Daoy (cell line): ENCODE measurements at places on chromosomes 4 and X. TPM values are rescaled to one million over a fixed set of nuclear protein-coding genes. Genes with fewer than 3 reads are reported as not detected.

DNA sequence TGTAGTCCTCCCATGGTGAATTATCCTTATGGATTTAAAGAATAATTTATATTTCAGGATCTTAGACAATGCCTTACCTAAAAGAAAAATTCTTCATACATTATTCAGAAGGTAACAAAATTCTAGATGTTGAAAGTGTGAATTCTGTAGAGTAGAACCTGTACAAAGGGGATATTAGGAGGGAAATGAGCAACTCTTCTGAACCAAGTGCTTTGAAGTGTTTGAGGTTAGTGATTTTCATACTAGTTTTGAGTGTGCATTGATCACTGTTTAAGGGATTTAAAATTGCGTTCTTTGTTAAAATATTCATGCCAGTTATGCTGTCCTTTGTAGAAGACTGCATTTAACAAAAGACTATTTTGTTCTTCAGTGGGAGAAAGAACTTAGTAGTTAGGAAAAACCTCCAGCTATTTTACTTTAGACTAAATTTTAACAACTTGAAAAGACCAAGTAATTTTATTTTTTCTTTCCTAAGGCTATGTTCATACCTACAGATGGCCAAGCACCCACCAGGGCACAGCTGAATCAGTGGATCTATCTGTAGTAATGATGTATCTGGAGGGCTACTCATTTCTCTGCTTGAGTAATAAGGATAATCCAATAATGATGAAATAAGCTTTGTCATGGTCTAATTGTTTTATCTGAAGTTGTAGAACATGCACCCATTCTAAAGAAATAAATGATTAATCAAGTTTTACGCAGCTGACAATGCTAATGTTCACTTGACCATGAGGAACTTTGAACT lies 134.3 kb upstream of the RPS6KA6 start:
- DNase-seq: no peak

DNA sequence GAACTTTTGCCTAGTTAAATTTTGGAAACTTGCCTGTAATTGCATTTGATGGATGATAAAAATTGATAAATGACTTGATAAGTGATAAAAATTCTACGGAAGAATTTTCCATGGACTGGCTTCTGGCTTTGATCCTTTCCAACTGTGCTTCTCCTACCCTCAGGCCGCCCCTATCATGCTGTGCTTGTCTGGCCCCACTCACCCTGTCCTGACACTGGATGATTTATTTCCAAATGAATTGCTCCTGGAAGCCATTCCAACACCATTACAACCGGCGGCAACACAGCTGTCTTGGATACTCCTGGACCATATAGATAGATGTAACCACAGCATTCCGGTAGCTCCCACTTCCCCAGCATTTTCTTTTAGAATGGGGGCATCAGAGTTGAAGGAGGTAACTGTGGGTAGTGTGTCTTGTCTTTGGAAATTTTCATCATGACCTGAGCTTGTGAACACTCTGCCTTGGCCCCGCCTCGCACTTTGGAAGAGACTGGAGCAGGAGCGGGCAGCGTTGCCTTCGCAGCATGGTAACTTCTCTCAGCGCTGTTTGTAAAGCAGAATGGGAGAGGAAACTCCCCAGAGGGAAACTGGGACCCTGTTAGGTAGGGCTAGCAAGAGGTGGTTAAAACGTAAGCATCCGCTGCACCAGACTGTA lies 77.4 kb downstream of the TBL1X start:
- no peak for DNase-seq

- DNase-seq: no peak
Measured at GRCh38 chr4:170949084-170949483, 859.3 kb upstream of the AADAT start.

- no peak for DNase-seq
Measured at GRCh38 chr4:143184217-143184502, 557 bp upstream of the USP38 start.

GRCh38 chr4:48604527-48604926 lies 114.5 kb downstream of the ZAR1 start:
- DNase-seq: no peak

DNA sequence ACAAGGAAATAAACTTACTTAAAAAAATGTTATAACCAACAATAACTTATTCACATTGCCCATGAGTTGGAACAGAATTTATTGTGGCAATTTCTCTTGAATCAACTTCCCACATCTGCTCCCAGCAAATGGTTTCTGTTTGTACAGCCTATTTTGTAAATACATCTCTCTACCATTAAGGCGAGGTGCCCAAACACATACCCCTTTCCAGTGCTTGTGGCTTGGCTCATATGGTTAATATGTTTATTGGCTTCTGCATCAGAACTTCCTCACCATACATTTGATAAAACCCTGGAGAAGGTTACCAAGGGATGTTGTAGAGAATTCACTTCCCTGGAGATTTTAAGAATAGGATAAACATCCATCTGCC lies 207.1 kb downstream of the SOWAHB start:
- no peak for DNase-seq

DNA sequence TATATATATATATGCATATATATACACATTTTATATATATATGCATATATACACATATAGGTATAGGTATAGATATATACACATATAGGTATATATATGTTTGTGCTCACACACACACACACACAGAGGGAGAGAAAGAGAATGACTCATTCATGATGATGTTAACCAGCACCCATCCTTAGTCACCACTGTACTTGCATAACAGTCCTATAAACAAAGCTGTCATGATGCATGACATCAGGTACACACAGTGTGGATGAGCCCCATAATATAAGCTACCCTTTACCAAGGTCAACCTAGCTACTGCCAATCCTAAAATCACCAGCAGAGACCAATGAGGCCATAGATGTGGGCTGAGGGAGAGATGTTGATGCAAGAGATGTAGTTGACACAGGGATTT lies 1408.0 kb downstream of the RAPGEF2 start:
- DNase-seq: peak; percentile 9

DNA sequence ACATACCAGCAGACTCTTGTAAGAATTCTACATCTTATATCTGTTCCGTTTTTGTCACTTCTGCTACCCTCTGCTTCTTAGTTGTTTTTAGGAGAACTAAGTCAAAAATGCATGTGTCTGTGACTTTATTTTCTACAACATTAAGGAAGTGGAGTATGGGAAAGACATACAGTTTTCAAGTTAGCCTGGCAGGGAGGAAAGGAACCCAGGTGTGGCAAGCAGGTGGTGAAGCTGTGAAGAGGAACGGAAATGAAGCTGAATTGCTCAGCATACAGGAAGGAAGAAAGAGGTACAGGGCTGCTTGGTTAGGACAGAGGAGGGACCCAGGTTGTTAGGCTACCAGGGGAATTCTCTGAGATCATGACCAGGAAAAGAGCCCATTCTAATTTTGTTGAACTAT lies 9.4 kb downstream of the GPRIN3 start:
- no peak for DNase-seq

DNA sequence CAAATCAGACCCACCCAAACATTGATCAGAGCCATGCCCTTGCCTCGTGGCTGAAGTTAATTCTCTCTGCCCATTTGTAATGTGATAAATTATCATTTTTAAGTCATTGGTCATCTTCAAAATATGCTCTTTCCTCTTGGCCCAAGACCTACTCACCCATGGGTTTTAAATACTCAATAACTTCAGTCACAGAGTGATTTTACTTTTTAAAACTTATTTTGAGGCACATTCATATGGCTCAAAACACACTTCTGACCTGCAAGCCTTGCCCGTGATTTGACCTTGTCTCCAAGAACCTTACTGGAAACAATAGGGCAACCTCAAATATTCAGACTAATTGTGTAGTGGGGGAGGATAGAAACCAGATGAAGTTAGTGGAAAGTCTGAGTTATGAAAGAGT lies 176.2 kb upstream of the LNX1 start:
- no peak for DNase-seq

- no peak for DNase-seq
Measured at GRCh38 chr4:81796790-81797528, 325.3 kb upstream of the RASGEF1B start.

GRCh38 chr4:173333658-173334084 lies 487 bp downstream of the HMGB2 start:
- DNase-seq: peak; percentile 22

DNA sequence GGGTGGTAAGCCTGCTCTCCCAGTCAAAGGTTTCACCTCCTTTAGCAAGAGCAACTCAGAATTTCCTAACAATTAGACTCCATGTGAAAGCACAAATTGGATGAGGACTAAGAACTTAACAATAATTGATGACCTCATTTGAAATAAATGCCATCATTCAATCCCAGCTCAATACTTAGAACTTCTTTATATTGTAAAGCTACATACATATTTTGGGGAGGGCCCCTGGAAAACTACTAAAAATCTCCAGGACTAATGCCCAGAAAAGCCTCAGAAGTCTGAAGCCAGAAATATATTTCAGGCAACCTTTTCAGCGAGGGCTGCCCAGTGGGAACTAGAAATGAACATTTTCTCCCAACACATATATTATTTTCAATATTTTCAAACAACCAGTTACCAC lies 38.1 kb downstream of the AMOT start:
- no peak for DNase-seq

- no peak for DNase-seq
Measured at GRCh38 chr4:153927451-153927850, 138.6 kb upstream of the SFRP2 start.

- no peak for DNase-seq
Measured at GRCh38 chrX:118152721-118153120, 36.1 kb upstream of the KLHL13 start.

DNA sequence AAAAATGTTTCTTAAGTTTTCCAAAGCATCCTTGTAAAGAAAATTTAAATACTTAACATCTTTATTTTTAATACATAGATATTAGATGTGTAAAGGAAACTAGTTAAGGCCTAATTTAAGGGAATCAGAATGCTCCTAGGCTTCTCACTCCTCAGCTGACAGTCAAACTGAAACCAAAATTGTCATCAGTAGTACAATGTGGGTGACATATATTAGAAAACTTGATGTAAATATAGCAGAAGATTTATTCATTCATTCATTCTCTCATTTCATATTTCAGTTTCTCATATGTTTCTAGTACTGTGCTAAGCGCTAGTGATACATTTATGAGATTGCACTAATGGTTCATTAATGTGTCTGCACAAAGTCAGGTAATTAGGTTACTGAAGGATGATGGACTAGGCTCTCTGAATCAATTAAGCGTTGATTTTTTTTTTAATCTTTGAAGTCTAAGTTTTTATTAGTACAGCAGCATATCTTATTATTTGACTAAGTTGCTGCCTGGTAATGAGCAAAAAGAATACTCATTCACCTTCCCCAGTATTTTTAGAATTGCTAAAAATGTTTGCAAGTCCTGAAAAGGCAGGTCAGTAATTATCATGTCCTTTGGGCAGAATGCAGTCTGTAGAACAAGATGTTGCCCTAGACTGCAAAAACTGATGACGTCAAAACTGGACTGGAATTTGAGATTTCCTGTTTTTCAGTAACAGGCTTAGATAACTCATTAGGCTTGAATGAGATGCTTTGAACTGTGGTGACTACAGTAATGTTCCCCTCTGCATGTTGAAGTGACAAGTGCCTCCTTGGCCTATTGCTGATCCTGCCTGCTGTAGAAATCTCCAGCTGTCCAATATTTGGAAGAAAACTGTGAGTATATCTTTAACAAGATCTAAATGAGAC lies 128.7 kb downstream of the ARHGAP24 start:
- no peak for DNase-seq

DNA sequence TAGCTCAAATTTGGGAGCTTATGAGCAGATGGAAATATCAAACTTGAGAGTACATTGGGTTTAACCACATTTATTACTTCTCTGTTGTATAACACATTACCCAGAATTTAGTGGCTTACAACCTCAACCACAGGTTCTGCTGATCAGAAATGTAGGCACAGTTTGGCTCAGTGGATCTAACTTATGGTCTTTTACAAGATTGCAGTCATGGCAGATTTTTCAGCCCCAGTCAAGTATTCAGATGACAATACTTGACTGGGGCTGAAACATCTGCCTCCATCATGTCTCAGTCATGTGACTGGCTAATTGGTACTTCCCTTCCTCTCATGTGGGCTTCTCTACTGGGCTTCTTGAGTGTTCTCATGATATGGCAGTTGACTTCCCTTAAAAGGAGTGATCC lies 44.0 kb upstream of the ADAD1 start:
- DNase-seq: no peak

GRCh38 chrX:101642093-101642492 lies 17.6 kb downstream of the ARMCX2 start:
- no peak for DNase-seq

DNA sequence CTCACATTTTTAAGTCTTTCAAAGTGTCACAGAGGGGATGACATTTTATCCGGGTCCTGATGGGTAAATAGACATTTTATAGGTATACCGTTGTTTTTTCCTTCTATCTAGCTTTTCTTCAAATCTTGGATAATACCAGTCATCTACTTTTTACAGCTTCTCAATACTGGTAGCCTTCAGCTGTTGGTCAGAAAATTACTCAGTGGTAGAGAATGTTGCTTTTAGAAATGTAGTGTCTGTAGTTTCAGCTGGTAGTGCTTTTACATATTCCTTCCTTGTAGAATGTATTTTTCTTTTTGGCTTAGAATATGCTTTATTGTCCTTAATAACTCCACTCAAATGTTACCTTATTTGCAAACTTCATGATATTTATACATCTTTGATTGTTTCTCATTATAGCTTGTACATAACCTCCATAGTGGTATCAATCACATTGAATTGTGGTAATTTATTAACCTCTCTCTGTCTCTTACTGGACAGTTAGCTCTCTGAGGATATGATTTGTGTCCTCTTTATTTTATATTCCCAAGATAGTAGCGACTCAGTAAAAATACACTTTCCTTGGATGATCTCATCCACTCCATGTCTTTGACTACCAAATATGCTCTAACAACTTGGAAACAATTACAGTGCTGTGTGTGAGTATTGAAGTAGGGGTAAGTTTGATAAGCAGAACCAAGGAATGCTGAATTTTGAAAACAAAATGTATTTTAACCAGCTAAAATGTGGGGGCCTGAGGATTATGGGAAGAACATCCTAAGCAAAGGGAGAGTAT lies 53.8 kb downstream of the RAP1GDS1 start:
- no peak for DNase-seq

- no peak for DNase-seq
Measured at GRCh38 chr4:7608046-7608445, 173.3 kb upstream of the PSAPL1 start.

- DNase-seq: no peak
Measured at GRCh38 chr4:139227729-139228404, 50.8 kb upstream of the ELF2 start.

- no peak for DNase-seq
Measured at GRCh38 chr4:188989371-188989770, 850.1 kb downstream of the TRIML1 start.

The GPR82 gene
- total RNA-seq: not detected in 2 replicates

The TCEAL7 gene
- total RNA-seq: 0.91 and 6.5 TPM in 2 replicates

The IL1RAPL2 gene
- total RNA-seq: not detected in 2 replicates

The PCYT1B gene
- 6.4 and 10.3 TPM in 2 replicates for total RNA-seq

The SLC9B1 gene
- not detected in 2 replicates for total RNA-seq

The PDE6B gene
- 0.51 and 4.2 TPM in 2 replicates for total RNA-seq

The ARX gene
- total RNA-seq: not detected in 2 replicates

The PPM1K gene
- 3.4 and 12.1 TPM in 2 replicates for total RNA-seq

The ANXA10 gene
- total RNA-seq: 0.48 and 4.3 TPM in 2 replicates

The LIN54 gene
- total RNA-seq: 12.7 and 15.3 TPM in 2 replicates

The GEMIN8 gene
- 3.1 and 6.9 TPM in 2 replicates for total RNA-seq

The STOX2 gene
- 2.1 and 3.3 TPM in 2 replicates for total RNA-seq

The PCDH19 gene
- total RNA-seq: 0.06 TPM in 1 of 2 replicates, not detected in the other

The ZNF330 gene
- total RNA-seq: 24.6 and 38.2 TPM in 2 replicates

The PTCHD1 gene
- total RNA-seq: 0.06 and 0.18 TPM in 2 replicates

The PCDH11X gene
- not detected in 2 replicates for total RNA-seq

The SEC31A gene
- total RNA-seq: 63.3 and 79.6 TPM in 2 replicates

The HGFAC gene
- total RNA-seq: not detected in 2 replicates

The GAGE1 gene
- 57.2 and 91.5 TPM in 2 replicates for total RNA-seq
